CD4-positive, alpha-beta T cell treated with Interleukin-17A for 1 hour (primary cell): ENCODE measurements at places on chromosomes 16 and 17.
A peak's percentile ranks its signal among the peaks of the same experiment; 100 is the strongest.

DNA sequence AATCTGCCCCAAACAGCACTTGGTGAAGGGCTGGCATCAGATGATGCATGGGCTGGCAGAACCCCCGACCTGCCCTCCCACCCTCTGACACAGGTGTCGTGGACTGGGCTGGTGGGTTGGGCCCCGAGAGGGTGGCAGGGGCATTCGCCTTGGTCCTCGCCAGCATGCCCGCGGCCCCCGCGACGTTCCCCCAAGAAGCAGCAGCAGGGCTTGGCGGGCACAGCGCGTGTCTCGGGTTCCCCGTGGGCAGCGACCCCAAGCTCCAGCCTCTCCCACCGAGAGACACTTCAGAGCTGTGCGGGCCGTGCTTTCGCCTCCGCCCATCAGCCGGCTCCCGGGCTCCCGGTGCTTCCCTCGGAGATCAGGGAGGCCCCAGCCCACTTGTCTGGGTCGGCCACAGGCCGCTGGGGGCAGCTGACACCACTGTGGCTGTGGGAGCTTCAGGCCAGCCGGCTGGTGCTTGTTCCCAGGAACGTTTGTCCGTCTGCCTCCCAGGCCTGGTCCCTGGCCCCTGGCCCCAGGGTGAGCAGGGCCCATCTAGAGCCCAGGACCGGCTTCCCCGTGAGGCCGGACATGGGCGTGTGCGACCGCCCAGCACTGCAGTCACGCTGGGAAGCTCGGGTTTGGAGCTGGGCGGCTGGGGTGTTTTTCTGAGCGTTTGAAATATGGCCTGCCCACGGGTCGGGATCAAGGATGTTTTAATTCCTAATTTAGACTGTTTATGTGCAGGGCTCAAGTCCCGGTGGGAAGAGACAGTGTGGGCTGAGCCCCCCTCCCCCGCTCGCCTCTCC is 16.6 kb downstream of the CACNA1H start:
- no peak for DNase-seq

GRCh38 chr17:3682033-3682432 is 13.4 kb downstream of the EMC6 start:
- no peak for DNase-seq

- DNase-seq: no peak
Measured at GRCh38 chr16:81901484-81901883, 109.8 kb downstream of the SDR42E1 start.

GRCh38 chr17:29048440-29049368 is 5.8 kb downstream of the PIPOX start:
- no peak for DNase-seq

DNA sequence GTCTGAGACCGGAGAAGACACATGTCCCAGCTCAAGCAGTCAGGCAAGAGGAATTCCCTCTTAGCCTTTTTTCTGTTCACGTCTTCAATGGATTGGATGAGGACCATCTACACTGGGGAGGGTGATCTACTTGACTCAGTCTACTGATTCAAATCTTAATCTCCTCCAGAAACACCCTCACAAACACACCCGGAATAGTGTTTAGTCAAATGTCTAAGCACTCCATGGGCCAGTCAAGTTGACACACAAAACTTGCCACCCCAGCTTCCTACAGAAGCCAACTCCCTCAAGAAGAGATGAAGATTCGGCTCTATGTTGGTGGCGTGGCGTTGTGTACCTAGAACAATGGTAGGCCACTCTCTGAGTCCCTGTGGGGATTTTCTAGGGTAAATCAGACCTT is 22.5 kb upstream of the NKD1 start:
- no peak for DNase-seq

- DNase-seq: no peak
Measured at GRCh38 chr16:82111944-82112343, 58.1 kb downstream of the MPHOSPH6 start.

DNA sequence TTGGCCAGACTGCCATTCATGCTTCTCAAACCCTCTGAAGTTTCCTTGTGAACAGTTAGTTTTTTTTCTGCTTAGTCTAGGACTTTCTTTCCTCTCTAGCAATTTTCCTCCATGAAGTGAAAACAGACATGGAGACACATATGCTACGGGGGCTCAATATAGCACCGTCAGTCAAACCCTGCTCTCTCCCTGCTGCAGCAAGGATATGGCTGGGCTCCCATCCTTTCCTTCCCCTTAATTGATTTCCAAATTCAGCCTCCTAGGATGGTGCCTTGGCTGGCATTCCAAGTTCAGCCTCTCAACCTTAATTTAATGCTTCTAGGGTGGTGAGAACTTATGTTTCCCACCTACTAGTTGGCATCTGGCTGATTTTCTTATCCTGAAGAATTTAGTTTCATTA is 436.7 kb downstream of the NPIPA7 start:
- no peak for DNase-seq

GRCh38 chr17:21113716-21114115 is 13.0 kb upstream of the DHRS7B start:
- no peak for DNase-seq

DNA sequence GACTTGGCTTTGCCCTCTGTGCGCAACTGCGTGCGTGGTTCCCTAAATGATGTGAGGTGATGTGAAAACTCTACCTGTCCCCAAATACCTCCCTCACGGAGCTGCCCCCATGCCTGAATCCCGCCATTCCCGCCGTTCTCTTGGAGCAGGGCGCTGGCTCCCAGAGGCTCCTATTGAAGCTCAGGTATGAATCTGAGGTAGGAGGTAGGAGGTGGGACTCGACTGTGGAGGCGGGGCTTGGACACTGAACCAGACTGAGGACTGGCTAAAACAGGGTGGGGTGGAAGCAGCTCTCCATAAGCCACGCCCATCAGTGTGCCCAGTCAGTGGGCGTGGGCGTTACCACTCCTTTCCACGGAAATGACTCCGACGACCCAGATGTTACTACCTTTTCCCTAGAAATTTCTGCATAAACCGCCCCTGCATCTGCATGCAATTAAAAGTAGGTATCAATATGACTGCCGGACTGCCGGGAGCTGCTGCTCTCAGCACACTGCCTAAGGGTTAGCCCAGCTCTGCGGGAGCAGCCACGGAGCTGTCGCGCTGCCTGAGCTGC is 41.0 kb downstream of the FOXL1 start:
- no peak for DNase-seq

DNA sequence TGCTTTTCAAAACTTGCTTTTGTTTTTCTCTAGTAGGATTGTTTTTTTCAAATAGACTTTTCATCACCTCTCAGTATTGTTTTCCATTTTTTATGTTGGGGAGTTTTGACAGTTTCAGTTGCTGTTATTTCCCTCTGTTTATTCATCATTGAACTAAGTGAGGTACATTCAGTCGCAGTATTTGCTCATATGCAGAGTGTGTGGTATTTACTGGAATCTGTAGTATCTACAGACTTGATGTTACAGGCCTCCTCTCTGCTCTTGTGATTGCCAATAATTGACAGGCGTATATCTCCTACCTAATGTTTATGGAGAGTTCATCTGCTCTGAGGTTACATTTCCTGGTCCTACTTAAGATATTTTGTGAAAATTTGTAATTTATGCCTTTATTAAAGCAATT is 49.6 kb downstream of the COX10 start:
- DNase-seq: peak; percentile 8

GRCh38 chr17:6095501-6095900 is 25.3 kb downstream of the WSCD1 start:
- DNase-seq: no peak

DNA sequence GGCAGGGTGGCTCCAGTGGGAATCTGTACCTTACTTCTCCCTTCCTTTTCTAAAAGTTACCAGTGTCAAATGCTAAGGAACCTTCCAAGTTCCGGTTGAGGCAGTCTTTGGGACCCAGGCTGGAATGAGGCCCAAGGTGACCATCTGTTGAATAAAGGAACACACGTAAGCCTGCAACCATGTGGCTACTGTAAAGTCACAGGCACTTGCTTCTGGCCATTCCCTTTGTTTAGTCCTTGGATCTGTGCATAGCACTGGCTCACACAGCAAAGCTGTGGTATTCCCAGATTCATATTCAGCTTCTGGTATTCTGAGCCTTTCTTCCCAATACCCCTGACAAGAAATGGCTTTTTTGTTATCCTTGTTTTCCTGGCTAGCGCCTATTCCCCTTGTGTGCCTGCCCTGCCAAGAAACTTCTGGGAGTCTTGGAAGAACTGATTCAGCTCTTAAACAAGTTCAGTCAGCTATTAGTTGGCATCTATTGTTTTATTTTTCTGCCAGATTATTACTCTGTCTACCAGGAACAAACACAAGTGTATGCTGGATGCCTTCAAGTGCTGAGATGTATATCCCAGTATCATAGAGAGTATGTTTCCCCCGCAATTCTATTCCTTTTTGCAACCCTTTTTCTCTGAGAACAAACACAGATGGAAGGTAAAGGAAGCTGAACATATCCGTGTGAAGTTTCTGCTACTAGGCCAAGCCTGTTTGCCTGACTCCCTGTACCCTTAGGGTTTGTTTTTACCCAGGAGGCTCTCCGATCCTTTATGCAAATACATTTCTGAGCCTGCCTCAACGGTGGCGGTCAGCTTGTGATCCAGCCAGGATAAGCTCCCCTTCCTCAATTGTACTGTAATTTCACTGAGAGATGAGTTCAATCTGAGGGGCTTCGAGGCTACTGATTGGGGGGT is 13.2 kb downstream of the TMEM238L start:
- DNase-seq: no peak

DNA sequence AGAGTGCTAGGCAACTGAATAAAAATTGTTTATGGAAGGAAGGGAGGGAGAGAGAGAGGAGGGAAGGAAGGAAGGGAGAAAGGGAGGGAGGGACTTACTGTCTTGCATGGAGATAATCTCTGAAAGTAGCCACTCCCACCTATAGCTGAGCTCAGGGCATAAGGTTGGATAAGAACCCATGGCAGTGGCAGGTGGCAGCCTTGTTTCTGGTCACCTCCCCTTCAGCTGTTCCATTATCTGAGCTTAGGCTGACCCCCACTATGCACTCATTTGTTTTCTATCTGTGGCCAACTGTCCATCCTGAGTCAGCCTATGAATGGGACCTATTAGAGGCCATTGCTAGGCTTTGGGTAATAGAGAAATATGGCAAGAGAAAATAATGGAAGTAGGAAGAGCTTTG is 25.3 kb upstream of the MTMR4 start:
- no peak for DNase-seq

DNA sequence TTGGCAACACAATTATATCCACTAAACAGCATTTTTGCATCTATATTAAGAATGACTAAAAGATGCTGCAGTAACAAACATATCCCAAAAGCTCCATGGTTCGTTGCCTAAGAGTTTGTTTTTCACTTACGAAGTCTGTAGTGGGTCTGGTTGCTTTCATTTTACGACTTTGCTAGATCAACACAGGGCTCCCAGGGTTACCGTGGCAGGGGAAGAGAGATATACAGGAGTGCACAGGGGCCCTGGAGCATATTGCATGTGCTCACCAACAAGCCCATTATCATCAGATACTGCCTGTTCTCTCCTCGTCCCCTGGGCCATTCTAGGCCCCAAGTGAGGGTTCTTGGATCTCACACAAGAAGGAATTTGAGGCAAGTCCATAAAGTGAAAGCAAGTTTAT is 3.1 kb upstream of the MMP2 start:
- DNase-seq: no peak

- DNase-seq: peak; percentile 78
Measured at GRCh38 chr17:73211745-73212144, 18.9 kb downstream of the COG1 start.

DNA sequence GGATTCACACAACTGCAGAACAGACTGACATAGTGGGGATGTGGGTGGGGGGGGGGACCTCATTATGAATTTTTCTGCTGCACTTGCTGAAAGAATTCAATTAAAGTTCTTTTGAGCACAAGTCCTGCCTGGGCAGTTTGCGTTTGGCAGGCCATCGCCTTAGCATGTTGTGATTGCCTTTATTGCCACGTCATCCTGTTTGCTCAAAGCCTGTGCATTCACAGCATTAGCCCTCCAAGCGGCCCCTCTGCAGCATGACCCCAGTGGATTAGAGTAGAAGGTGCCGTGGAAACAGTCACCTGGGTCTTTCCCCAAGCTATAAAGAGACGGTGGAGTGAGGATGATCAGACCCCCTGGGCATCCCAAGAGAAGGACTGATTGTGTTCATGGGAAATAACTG is 17.2 kb downstream of the MSI2 start:
- DNase-seq: no peak

- no peak for DNase-seq
Measured at GRCh38 chr17:16417896-16418684, 2.7 kb downstream of the TRPV2 start.

DNA sequence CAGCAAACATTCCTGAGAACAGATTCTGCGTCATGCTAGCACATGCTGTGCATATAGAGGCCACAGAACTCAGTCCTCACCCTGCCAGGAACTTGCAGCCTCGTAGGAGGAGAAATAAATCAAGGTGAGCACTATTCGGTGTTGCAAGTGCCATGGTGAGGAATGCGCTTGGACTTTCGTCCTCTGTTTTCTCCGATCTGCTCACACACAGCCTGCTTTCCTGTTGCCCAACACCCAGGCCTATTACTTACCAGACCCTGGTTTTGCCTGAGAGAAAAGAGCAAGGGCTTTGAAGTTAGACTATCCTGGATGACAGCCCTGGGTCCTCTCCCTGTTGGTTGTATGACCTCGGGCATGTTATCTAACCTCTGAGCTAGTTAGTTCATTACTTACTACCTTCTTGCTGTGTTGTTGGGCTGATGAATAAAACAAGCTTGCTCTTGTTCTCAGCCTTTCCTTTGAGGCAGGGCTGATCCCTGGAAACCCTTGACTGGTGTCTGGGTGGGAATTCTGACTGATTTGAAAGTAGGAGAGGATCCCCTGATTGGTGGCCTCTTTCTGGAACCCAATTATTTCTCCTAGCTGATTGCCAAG is 2.9 kb downstream of the ACSF2 start:
- DNase-seq: no peak

DNA sequence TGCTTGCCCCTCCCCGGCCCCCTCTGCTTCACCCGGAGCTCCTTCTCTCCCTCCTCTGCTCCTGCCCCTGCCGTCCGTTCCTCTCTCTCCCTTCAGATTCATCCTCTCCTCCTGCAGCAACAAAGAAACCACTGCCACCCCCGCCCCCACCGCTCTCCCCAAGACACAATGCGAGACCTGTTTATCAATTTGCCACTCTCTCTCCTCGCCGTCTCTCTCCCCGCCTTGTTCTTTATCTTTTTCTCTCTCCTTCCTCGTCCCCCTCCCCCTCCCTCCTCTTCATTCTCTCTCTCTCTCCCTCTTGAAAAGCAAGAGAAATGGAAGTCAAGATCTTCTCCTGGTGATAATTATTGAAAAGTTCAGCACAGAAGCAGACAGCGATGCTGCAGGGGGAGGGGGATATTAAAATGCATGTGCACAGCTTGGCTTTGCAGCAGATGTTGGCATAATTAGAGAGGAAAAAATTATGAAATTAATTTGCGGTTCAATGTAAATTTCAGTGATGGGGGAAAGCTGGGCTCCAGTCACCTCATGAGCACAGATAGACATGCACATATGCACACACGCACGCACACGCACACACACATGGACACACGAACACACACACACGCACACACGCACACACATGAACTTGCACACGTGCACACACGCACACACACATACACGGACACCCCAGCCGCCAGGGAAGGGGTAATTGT is 58.1 kb upstream of the CBFA2T3 start:
- DNase-seq: no peak

GRCh38 chr16:85296859-85297660 is 184.8 kb upstream of the CIBAR2 start:
- DNase-seq: peak; percentile 53

- no peak for DNase-seq
Measured at GRCh38 chr16:88078111-88078775, 127.0 kb downstream of the BANP start.

- DNase-seq: peak; percentile 65
Measured at GRCh38 chr16:29877266-29877961, 14.4 kb upstream of the CDIPT start.
